EH (cell line): ENCODE measurements at places on chromosomes 5 and 9.

- peak; percentile 97 for DNase-seq
Measured at GRCh38 chr5:168086104-168086610, 205.3 kb upstream of the WWC1 start.

- DNase-seq = no peak
Measured at GRCh38 chr5:35163710-35164033, 66.6 kb downstream of the PRLR start.

GRCh38 chr5:131957721-131958441 lies 12.4 kb upstream of the MEIKIN start:
- no peak for DNase-seq

DNA sequence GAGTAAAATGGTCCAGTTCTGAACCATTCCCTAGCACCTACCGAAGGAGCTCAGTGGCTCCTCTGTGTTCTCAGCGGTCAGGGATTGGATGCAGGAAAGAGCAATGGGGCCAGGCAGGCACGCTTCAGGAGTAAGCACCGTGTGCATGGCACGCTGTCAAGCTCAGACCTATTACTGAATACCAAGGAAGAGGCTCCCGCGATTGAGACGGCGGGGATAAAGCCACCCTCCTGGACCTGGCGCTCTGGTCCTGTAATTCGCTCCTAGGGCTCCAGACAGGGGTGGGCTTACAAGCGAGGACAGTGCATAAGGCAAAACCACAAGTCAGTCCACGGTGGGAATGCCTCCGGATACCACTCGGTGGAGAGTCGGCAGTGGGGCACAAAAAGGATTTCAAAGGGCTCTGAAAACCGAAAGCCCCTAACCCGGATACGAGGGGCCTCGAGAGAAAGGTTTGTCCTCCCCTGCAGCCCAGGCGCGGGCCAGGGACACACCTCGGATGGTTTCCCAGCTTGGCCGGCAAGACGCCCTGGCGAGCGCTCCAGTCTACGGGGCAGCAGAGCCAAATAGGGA lies 988 bp downstream of the OXCT1 start:
- DNase-seq = peak; percentile 55
